ENCODE measurements at places on chromosomes 11 and 22.

- DNase-seq: no peak
Observed at GRCh38 chr11:87878373-87878825, 296.8 kb downstream of the RAB38 start.

DNA sequence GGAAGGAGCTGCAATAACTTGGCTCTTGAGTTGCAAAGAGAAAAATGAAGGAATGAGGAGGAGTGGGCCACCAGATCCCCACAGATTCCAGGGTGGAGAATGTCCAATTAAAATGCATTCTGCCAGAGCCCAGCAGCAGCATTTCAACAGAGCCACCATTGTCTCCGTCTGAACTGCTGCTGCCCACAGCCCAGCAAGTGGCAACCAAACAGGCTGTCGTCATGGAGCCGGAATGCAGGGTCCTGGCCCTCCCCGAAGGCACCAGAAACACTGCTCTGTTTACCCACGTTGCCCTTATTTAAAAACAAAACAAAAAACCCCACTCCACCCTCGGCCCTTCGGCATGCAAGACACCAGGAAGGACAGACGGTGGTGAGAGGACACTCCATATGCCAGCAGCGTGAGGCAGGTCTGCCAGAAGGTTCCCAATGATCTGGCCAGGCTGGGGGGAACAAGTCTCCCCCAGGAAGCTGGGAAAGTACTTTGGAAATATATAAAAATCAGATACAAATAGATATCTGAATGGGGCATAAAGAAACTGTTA is 32.5 kb downstream of the PLEKHA7 start:
- DNase-seq: peak; percentile 52

DNA sequence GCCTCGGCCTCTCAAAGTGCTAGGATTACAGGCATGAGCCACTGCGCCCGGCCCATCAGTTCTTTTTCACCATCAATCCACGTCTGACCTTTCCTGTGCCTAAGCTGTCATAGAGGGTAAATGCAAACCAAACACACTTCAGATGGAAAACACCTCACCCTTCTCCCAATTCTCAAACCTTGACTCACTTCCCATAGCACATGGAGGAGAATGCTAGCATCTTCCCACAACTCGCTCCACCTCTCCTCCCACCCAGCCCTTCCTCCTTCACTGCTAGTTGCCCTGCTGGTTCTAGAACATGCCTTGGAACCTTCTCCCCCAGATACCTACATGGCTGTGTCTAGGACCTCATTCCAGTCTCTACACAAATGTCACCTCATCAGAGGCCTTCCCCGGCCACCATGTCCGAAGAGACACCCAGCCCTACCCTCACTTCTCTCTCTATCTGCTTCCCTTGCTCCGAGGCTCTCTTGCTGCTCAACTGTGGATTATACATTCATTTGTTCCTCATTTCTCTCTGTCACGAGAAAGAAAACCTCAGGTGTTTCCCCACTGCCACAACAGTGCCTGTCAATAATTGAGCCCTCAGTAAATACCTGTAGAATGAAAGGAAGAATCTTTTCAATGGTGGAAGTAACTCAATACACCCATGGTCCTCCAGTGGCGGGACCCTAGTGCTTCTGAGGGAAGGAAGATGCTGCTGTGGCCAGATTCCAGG is 21.3 kb upstream of the NCF4 start:
- DNase-seq: no peak

DNA sequence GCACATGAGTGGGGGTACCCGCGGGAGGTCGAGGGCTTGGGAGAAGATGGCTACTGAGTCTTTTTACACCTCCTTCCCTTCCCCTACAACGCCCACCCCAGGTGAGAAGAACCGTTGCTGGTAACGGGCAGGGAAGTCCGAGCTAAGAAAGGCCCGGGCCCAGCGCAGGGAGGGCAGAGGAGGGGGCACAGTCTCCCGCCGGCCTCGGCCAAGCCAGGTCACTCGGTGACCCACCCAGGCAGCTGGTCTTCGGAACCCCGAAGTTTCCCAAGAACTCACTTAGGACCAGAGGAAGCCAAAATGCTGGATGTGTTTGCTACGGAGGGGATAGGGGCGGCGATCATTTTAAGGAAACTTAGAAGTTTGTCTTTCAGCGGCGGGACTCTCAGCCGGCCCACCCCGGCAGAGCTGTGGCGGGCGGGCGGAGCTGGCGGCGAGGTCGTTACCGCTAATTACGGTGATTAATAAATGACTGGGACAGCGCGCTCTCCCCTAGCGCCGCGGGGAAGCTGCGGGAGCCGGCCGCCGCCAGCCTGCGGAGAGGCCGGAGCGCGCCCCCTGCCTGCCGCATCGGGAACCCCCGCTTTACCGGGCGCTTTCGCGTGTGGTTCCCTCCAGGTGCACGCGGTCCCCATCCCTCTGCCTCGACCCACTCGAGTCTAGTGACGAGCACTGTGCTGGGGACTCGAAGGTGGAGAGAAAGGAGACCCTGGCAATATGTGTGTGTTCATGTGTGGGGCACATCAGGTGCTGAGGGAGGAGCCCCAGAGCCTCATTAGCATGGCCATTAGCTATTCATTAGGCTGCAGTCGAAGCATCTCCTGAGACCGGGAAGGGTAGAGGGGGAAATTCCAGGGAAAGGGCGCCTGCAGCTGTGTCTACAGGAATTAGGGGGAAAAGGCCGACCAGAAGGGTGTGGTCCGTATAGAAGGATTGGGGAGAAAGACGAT is 945 bp downstream of the ROBO3 start:
- no peak for DNase-seq

DNA sequence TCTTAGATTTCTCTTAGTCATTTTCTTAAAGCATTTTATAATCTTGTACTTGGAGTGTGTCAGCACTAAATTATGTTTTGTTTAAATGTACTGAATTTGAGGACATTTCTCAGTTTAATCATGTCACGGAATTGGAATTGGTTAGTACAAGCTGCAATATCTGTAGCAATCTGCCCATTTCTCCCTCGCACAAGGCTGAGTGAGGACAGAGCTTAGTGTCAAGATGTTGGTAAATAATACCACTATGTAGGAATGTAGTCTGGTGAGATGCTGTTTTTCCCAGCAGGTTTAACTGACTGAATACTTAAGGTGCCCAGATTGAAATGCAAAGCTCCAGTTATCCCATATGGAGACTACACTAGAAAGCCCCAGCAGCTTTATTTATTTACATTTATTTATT is 30.6 kb downstream of the SREBF2 start:
- no peak for DNase-seq

GRCh38 chr22:47267513-47268282 is 505.2 kb downstream of the TBC1D22A start:
- peak; percentile 20 for DNase-seq

DNA sequence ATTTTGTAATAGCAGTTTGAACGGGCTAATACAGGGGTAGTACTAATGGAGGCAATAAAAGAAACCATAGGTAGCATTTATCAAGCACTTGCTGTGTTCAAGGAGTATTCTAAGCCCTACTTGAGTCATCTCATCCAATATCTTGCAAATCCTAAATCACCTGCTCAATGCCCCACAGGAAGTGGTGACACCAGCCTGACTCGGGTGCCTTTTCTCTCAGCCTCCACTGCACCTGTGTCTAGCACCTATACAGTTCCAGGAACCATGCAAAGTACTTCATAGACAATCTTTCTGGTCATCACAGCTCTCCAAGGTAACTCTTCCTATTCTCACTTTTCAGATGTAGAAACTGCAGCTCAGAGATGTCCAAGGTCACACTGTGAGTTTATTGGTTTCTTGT is 98.0 kb downstream of the PRR5L start:
- no peak for DNase-seq

- peak; percentile 85 for DNase-seq
Observed at GRCh38 chr22:27514601-27515523, 286.7 kb downstream of the MN1 start.

- no peak for DNase-seq
Observed at GRCh38 chr22:48342016-48342415, 1485.7 kb downstream of the BRD1 start.

DNA sequence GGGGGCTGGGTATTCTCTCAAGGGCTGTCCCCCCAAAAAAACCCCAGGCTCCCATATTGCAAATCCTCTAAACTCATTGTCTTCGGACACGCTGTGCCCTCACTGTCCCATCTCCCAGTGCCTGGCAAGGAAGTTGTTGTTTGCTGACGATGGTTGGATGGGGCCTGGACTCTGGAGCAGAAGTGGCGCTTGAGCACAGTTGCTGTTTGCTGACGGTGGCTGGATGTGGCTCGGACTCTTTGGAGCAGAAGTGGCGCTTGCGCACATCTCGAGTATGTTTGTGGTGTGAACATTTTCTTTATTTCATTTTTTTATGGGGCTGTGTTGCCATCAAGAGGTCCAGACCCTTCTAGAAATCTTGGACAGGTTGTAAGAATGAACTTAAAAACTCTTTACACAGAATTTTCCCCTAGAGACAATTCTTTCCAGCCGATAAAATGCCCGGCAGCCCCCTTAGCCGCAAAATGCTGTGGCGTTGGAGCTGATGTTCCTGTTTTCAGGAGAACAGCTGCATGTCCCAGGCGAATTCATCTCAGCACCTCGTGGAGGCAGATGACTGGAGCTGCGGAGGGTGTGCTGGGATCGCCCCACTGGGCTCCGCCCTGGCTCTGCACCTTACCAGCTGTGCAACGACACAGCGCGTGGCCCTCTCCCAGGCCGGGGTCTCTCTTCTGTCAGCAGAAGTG is 1167.4 kb downstream of the BRD1 start:
- no peak for DNase-seq

GRCh38 chr22:39240831-39241793 is 3.7 kb downstream of the PDGFB start:
- peak; percentile 61 for DNase-seq

DNA sequence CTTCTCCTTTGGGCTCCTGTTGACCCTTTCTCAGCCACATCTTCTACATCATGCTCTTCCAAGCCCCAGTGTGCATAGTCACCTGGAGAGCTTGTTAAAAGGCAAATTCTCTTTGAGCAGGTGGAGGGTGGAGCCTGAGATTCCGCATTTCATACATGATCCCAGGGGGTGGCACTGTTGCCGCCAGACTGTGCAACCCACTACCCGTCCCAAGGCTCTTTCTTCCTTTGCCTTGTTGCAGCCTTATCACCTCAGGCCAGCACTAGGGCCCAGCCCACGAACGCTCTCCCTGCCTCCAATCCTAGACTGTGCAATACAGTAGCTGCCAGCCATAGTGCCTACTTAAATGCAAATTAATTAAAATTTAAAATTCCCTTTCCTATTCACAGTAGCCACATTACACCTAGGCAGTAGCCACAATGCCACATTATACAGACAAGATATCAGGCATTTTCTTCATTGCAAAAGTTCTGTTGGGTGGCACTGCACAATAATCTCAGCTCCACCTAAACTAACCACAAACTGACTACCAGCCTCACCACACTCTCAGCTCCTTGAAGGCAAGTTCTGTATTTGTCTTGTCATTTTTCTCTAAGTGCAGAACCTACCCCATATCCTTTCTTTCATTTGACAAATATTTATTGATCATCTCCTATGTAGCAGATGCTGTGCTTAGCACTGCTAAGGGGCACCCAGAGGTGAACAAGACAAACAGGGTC is 4.6 kb upstream of the KCNJ5 start:
- DNase-seq: no peak

GRCh38 chr11:126419801-126420697 is 64.6 kb downstream of the ST3GAL4 start:
- no peak for DNase-seq

DNA sequence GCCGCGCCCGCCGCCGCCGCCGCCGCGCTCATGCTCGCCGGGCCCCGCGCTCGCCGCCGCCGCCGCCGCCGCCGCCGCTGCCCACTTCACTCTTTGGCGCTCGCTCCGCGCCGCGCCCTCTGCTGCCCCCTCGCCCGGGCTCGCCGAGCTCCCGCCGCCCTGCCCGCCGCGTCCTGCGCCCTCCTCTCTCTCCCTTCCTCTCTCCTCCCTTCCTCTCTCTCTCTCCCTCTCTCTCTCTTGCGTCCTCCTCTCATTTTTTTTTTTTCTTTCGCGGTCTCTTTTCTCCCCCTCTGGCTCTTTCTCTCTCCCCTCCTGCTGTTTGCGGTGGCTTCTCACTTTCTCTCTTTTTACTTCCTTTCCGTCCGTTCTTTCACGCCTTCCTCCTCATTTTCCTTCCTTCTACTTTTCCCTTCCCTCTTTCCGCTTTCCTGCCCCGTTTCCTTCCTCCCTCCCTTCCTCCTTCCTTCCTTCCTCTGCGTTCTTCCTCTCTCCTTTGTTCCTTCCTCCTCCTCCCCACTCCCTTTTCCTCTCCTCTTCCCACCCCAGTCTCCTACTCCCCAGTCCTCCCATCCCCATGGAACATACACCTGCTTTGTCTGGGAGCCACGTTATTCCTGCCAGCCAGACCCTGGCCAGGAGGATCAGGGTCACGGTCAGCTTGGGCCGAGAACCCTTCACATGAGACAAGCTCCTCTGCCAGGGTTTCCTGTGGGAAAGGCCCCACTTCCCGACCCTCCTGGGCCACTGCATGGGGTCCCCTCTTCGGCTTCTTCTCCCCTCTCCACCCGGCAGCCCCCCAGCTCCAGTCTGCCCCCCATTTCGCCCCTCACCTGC is 19.3 kb upstream of the SHISAL1 start:
- no peak for DNase-seq

DNA sequence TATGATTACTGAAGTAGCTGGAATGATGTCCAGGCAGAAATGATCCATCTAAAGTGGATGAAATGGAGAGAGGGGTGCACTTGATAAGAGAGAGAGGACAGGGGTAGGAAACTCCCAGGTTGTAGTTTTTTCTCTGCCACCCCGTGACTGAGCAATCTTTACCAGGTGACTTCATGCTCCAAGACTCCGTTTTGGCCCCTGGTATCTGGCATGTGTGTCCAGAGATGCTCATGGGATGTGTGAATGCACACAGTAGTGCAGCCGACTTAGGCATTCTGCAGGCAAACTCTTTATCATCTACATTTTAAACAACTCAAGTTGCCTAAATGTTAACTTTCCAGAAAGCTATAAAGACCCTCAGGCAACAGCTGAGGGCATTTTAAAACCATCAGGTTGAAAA is 189.3 kb upstream of the SEZ6L start:
- no peak for DNase-seq

- DNase-seq: peak; percentile 65
Observed at GRCh38 chr22:28951969-28952521, 68.7 kb downstream of the ZNRF3 start.

GRCh38 chr11:115906171-115906570 is 402.0 kb upstream of the CADM1 start:
- DNase-seq: no peak

GRCh38 chr11:103515283-103515682 is 406.1 kb downstream of the DYNC2H1 start:
- DNase-seq: no peak

DNA sequence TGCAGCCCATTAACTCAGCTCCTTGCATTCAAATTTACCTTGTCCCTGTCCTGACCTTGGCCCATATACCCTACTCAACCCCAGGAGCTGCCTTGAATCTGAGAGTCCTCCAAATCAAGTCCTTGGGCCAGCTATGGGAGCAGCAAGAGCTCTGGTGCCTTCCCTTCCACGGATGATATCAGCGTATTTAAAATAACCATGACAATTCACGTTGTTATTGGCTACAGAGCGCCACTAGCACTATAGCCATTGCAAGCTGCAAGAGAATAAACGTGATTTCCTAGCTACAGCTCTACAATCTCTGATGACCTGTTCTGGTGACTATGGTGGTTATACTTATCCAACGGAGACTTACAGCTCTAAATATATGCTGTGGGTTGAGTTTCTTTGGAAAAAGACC is 357.8 kb downstream of the LARGE1 start:
- DNase-seq: no peak

- DNase-seq: no peak
Observed at GRCh38 chr11:43908191-43908590, 27.6 kb downstream of the ALKBH3 start.

- no peak for DNase-seq
Observed at GRCh38 chr11:9089636-9090035, 1.8 kb downstream of the SCUBE2 start.

GRCh38 chr11:61531044-61531443 is 22.5 kb downstream of the LRRC10B start:
- DNase-seq: no peak

GRCh38 chr11:44681698-44682097 is 45.1 kb upstream of the TSPAN18 start:
- DNase-seq: no peak

All from tibial artery (tissue), 4 donors.